ENCODE measurements at places on chromosomes 1 and 21.
A peak's percentile ranks its signal among the peaks of the same experiment; 100 is the strongest.

- no peak for DNase-seq
These were observed 273.2 kb downstream of the GRIK3 start for GRCh38 chr1:36761113-36761512.

DNA sequence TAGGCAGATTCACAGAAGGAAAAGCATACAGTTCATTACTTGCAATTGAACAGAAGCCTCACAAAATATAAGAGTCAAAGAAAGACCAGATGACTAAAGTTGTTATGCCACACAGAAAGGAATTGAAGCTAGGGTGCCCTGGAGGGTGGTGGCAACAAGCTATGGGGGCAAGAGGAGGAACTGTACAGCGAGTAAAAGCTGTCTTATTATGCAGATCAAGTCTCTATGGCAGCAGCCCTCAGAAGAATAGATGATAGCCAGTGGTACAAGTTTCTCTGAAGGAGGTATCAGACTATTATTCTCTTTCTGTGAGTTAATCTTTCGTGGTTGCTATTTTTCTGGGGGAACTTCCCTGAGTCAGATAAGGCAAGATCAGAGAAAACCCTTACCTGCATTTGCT is 72.2 kb downstream of the C21orf91 start:
- DNase-seq: no peak

GRCh38 chr1:22104865-22105437 is 37.9 kb downstream of the WNT4 start:
- DNase-seq: no peak

DNA sequence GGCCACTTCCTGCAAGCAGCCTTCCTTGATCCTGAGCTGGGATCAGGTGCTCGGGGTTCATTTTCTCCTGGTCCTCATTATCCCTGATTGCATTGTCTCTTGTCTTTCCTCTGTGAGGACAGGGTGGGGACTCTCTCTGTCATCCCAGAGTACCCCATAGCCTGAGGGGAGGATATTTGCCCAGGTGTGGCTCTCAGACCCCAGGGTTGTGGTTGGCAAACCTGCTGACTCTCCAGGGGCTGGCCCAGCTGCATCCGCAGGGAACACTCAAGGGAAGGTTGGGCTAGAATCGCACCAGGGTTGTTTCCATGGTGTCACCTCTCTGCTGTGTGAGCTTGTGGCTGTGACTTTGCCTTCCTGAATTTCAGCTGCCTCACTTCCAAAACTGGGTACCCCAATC is 276.8 kb upstream of the C1orf174 start:
- DNase-seq: no peak

DNA sequence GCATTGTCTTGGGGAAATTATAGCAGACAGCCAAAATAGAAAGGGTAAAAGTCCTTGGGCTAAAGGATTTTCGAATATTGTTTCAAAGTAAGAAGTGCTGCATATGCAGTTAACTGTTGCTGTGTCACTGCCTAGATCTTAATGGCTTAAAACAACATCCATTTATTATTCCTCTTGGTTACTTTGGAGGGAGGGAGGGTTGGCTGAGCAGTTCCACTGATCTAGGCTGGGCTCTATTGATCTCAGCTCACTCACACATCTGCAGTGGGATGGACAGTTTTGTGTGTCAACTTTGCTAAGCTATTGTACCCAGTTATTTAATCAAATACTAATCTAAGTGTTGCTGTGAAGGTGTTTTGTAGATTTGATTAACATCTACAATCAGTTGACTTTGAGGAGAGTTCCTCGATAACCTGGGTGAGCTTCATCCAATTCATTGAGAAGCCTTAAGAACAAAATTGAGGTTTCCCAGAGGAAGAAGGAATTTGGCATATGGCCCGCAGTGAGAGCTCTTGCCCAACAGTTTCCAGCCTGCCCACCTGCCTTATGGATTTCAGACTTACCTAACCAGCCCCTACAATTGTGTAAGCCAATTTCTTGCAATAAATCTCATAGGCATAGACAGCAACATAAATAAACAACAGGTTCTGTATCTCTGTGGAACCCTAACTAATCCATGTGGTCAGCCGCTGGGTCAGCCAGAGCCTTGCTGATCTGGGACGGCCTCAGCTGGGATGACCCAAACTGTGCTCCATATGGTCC is 187.3 kb downstream of the AK5 start:
- DNase-seq: no peak

DNA sequence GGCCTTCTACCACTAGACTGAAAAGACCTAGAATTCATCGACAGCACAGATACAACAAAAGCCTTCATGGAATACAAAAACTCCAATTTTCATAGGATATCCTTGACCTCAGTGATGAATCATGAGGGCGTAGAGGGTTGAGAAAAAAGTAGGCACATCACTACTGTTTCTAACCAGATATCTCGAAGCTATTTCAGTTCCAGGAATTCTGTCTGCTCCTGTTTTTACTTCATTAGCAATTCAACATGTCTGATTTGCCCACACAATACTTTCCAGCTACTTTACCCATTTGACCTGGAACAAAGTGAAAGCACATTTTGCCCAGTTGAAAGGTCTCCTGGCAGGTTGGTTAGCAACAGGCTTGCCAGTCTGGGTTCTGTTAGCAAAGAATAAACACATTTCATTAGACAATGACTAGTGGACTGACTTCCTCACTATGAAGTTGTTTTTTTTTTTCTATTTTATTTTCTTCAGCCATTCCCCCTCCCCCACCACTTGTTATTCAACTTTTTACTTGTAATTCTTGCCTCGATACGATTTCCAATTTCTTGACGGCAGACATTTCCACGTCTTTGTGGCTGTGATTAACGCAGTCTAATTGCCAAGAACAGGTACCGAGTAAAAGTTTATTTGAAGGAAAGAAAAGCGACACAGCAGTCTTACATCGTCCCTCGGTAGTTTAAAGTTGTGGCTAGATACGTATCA is 4.0 kb upstream of the ZBTB18 start:
- DNase-seq: no peak

- DNase-seq: no peak
These were observed 6.5 kb upstream of the IGSF3 start for GRCh38 chr1:116674011-116674531.

DNA sequence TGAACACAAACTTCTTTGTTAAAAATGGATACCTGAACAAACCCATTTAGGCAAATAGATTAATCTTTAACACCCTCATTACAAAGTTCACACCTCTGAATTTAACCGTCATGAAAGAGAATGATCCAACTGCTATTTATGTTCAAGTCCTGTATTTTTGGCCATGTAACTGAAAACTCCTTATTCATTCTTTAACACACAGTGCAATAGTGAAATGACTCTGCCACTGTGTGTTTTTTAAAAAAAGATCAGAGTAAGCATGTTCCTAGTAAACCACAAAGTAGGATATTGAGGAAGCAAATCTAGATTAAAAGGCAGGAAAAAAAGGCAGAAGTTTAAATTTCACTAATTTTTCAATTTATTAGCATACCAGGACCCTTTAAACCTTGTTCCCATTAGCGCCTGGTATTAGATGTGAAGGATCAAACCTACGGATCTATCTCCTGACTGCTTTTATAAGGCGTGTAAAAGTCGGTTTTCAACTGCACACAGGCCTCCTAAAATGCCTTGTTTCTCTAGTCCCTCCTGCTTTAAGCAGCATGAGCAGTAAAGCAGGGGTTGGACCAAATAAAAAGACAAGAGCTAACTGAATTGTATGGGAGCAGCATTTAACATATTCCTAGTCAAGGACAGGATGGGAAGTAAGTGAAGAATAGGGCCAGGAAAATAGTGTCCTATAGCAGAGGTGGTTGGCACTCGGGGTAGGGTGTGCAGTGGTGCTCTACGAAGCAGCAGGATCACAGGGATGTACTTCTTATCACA is 33.4 kb downstream of the NUCKS1 start:
- no peak for DNase-seq

DNA sequence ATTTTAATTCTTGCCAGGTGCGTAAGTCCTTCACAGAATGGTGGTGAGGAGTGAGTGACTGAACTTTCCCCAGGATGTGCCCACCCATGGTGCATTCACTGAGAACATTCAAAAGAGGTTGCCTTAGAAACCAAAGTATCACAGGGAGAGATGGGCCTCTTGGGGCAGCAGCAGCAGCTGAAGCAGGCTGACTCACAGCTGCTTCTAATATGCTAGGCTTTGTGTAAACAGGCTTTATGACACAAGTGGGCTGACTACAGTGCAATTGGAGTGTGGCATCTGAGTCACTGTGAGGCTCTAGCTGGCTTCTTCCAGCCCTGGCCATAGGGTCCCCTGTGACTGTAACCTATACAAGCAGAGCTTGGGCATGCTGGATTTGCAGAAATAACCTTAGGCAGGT is 12.6 kb downstream of the PIGP start:
- DNase-seq: no peak

DNA sequence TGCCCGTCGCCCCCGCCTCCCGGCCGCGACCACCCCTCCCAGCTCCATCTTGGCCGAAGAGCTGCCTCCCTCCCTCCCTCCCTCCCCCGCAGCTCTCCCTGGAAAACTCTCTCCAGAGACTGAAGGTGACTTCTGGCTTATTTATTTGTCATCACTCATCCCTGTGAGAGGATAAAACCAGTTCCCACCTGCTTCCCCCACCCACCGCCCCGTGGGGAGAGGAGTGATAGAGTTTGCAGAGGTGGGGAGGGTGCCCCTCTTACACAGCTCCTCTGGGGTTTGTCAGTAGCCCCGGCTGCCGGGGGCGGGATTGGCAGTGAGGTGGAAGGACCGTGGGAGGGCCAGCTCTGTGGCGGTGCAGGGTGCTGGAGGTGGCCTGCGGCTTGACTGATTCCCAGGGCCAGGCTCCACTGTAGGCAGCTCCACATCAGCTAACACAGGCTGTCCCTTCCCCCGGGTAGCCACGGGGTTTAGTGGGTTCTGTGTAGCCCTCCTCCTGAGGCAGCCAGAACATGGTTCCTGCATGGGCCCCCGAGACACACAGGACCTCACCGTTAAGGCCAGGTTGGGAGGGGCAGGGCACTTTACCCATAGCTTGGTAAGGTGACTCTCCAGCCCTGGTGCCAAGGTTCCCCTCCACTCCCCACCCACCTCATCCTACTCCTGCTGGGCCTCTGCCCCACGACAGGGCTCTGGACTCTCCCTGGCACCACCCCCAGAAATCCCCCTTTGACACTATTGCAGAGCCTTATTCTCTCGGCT is 62.2 kb downstream of the ELK4 start:
- no peak for DNase-seq

GRCh38 chr21:31293986-31294385 is 50.1 kb downstream of the TIAM1 start:
- DNase-seq: peak; percentile 49

DNA sequence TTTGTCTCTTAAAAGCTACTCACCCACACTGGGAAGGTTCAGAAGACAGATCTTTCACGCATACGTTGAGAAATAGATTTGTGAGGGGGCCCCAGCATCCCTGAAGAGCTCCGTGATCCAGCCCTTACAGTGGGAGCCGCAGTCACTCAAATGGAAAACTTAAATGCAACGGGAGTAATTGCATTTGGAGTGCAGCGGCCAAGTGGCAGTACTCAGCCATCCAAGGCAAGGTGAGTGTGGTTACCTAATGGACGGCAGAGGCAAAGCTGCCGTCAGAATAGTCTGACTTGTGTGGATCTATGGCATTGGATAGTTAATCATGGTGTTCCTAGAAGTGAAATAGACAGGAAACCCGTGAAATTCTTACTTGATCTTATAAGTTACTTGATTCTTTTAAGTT is 5.1 kb downstream of the SPSB1 start:
- no peak for DNase-seq

DNA sequence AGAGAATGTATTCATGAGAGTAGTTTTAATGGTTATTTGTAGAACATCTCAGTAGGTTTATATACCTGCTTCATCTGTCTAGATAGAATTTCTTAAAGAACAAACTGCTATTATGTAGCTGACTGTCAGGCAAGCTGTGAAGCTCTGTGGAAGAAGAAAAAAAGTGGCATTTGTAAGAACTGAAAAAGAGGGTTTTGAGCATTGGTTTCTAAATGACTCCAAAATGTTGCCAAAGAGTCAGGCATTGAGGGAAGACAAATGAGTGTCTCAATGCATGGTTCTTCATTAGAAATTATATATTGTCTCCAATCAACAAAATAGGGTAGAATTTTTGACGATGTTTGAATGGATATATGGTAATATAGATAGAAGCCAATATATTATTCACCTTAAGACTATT is 1276.1 kb downstream of the KCNT2 start:
- no peak for DNase-seq

- peak; percentile 3 for DNase-seq
These were observed 508 bp downstream of the RAVER2 start for GRCh38 chr1:64745181-64745985.

DNA sequence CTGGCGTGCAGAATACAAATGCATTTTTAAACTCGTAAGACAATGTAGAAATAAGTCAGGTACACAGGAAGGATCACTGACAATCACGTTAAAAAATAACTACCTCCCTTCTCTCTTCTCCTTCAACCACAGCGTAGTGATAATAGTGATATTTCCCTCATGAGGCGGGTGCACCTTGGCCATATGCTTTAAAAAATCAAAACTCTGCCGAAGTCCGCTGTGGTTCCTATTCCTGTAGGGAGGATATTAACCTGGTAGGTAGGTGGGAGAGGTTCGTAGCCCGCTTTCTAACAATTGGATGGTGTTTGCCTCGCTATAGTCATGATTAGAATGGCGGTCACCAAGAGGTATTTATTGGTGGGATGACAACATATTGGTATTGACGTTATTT is 732 bp downstream of the GREM2 start:
- no peak for DNase-seq

GRCh38 chr1:244945109-244945671 is 80.8 kb upstream of the HNRNPU start:
- no peak for DNase-seq

- no peak for DNase-seq
These were observed 54.5 kb upstream of the NADK start for GRCh38 chr1:1832820-1833219.

- DNase-seq: no peak
These were observed 37.6 kb downstream of the TRIM11 start for GRCh38 chr1:228368801-228369607.

GRCh38 chr1:235639226-235640205 is 10.1 kb downstream of the GNG4 start:
- DNase-seq: no peak

- no peak for DNase-seq
These were observed 48.8 kb downstream of the ATP5PO start for GRCh38 chr21:33866826-33867225.

DNA sequence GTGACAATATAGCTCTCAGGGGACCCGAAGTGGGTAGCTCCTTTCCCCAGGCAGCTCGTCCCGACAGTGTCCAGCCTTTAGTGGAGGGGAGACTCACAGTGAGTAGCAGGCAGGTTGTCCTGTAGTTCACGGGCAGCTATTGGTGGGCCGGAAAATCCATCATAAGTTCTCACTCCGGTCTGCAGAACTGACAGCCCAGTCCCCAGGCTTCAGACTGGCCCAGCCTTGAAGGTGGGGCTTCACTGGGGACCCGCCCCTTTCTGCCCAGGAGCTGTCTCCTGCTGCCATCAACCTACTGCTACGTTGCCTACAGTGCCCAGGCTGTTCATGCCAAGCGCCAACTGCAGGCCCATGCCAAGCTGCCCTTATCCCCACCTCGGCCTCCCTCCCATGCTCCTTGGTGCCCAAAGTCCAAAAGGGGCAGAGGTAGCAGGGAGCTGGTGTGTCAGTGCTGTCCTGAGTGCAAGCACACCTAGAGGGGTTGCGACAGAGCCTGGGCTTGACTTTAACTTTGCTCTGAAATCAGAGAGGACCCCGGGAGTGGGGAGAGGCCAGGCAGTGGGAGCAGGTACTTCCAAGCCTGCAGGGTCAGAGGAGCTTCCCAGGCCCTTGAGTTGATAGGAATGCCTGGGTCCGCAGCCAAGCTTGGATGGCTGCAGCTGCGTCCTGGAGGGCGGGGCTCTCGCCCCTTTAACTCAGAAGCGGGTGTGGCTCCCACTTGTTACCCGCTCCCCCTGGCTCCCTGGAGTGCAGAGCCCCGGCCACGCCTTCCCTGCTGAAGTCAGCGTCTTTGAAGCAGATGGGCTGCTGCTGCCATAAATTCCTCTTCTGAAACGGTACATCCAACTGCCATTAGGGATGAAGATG is 1144.3 kb upstream of the NCAM2 start:
- DNase-seq: no peak
